ENCODE measurements at places on chromosomes 12 and 14. TPM values are rescaled to one million over a fixed set of nuclear protein-coding genes. Genes with fewer than 3 reads are reported as not detected.

DNA sequence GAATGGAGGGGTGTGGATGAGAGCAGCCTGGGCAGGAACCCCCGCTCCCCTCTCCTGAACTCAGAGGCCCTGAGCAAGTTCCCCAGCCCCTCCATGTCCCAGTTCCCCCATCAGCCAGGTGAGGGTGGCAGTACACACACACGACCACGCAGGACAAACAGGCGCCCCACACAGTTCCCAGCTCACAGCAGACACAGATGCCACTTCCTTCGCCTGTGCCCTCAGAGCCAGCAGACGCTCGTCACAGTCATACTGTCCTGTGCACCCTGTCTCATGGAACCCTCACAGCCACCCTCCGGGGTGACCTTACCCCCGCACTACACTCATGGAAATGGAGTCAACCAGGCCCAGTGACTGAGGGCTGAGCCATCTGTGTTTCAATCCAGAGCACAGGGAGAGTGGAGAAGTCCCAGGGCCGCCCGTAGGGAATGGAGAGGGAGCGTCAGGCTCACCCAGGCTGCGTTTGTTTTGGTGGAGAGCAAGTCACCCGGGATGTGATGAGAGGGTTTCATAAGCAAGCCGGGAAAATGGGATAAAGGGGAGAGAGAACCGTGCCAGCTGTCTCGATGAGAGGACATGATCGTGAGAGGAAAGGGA lies 47.5 kb upstream of the DYNC1H1 start:
- DNase-seq: no peak

- no peak for DNase-seq
Measured at GRCh38 chr14:22778084-22778483, 11.6 kb downstream of the OXA1L start.

Gene FLRT2
- total RNA-seq: not detected

DNA sequence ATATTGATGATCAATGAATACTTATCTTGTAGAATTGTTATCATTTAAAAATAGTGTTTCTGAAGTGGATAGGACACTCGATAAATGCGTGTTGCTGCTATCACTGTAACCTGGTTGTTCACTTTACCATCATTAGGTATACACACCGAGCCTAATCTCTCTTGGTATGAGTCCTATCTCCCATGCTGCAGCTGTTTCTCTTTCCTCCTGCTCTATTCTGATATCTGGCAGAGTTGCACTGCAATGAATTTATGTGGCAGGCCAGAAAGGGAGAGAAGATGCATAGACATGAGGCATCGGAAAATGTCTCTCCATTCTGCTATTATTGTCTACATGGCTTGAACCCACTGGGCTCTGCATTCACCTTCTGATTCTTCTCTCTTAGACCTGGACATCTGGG lies 26.7 kb downstream of the KCNK10 start:
- DNase-seq: no peak

Gene OASL
- total RNA-seq: 7.2 TPM

GRCh38 chr14:52960627-52961026 lies 9.8 kb upstream of the FERMT2 start:
- peak; percentile 25 for DNase-seq

Gene SLC4A8
- 0.69 TPM for total RNA-seq

DNA sequence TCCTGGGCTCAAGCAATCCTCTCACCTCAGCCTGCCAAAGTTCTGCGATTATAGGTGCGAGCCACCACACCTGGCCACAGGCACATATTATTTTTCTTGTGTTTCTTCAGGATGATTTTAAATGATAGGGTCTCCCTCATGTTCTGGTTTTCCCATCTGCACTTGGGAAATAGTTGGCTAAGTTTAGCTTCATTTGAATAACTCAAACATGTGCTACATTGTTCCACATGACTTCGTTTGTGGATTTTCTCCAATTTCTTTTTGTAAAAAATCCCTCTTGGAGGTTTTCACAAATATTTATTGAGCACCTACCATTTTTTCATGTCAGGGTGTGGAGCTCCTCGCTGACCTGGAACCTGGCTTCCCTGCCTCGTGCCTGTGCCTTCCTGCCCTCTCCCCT lies 55.2 kb upstream of the GNPNAT1 start:
- DNase-seq: no peak

DNA sequence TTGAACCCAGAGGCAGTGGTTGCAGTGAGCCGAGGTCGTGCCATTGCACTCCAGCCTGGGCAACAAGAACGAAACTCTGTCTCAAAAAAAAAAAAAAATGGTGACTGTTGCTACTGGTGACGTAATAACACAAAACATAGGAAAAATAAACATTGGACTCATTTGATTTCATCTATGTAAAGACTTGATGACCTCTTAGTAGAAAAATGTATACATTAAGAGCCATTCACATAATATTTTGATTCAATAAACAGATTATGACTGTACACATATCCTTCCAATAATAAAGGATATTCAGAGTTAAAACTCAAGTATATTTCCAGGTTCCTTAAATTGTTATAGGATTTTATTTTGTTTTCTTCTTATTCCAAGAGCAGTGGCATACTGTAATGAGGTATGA lies 65.7 kb upstream of the AEBP2 start:
- DNase-seq: no peak

- no peak for DNase-seq
Measured at GRCh38 chr12:49160399-49160798, 28.5 kb downstream of the TUBA1A start.

- DNase-seq: no peak
Measured at GRCh38 chr12:53949631-53950436, 4.9 kb upstream of the HOXC12 start.

- no peak for DNase-seq
Measured at GRCh38 chr12:95733141-95733825, 57.3 kb downstream of the NTN4 start.

All from CD4-positive, alpha-beta memory T cell (primary cell).